ENCODE measurements at places on chromosomes 7 and 10.

- DNase-seq: no peak
Observed at GRCh38 chr10:11082526-11082925, 64.9 kb downstream of the CELF2 start.

DNA sequence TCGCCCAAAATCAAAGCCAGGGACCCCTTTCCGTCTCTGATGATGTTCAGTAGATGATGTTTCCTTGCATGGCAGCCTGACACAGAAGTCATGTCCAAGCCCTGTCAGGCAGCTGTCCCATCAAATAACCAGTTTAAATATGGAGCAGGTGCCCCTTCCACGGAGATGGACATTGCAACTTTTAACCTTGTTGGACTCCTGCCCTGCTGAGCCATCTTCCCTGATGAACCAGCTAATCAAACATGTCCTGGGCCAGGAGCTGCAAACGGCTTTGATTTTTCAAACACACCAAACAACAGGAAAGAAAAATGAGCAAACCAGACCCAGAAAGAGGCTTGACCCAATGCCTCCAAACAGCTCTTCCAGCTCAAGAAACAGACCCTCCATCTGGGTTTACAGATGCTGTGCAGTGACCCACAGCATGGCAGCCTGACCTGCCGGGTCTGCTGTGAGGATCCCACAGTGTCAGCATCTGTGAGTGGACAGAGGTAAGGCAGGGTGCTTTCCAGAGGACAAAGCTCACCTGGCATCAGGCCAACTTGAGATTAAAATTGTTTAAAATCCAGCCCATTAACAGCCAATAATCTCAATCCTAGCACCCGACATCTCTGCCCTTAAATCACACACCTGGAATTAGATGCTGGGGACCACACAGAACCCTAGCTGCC is 372.6 kb downstream of the GRID1 start:
- DNase-seq: no peak

GRCh38 chr7:122686360-122686878 is 12.5 kb downstream of the RNF133 start:
- DNase-seq: no peak

- DNase-seq: no peak
Observed at GRCh38 chr10:69101451-69102095, 13.7 kb downstream of the SRGN start.

GRCh38 chr10:30510184-30510931 is 76.4 kb downstream of the MAP3K8 start:
- no peak for DNase-seq

- no peak for DNase-seq
Observed at GRCh38 chr10:1631282-1631681, 106.0 kb downstream of the ADARB2 start.

GRCh38 chr7:102304668-102305067 is 18.0 kb downstream of the SH2B2 start:
- no peak for DNase-seq

DNA sequence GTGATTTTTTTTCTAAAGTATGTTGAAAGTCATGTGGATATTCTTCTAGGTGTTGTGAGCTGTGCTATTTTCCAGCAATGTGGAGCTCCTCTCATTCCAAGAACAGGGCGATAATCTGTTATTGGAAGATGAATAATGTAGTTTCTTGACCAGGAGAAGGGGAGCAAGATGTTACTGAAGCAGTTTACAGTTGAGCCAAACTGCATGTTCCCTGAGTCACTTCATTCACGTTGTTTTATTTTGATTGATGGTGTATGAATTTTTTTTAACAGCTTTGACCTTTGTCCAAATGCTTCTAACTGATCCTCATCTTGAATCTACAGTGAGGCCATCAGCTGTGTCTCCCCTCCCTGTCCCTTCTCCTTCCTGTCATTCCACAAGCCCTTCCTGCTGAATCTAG is 277.1 kb upstream of the KLF6 start:
- DNase-seq: no peak

DNA sequence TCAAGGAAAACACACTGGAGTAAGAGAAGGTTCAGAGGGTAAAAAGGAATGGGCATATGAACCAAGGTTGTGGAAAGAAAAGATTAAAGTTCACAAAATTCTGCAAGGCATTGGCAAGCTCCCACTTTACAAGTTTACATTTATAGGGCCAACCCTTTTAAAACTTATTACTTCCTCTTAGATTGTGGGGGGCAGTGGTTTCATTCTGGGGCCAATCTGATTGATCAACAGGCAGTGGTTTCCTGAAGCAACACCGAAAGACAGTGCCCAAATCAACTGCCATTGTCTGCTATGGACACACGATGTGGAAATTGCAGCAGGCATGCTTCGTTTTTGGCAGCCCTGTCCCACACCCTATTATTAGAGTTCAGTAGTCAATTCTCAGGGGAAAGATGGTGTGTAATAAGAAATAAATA is 154.0 kb downstream of the SGMS1 start:
- no peak for DNase-seq

DNA sequence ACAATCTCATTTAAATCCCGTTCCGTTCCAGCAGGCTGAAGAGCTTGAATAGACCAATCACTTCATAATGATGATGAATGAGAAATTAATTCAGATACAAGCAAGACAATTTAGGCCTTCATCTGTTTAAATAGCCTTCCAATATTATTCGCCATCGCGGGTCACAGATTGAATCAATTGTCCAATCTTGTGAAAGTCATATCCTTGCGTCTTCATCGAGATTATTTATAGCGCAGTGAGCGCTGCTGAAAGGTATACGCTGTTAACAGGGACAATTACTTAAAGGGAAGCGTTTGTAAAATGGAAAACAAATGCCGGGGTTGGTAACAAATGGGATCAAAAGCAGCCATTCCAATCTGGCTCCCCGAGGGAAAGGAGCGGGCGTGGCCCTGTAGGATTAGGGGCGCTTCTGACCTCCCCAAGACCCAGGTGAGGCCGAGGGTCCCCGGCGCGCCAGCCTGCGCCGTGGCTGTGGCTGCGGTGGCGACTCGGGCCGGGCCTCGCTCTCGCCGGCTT is 8.6 kb downstream of the EVX1 start:
- no peak for DNase-seq

All from T-helper 1 cell (primary cell).